ENCODE measurements at places on chromosomes 4 and X.

DNA sequence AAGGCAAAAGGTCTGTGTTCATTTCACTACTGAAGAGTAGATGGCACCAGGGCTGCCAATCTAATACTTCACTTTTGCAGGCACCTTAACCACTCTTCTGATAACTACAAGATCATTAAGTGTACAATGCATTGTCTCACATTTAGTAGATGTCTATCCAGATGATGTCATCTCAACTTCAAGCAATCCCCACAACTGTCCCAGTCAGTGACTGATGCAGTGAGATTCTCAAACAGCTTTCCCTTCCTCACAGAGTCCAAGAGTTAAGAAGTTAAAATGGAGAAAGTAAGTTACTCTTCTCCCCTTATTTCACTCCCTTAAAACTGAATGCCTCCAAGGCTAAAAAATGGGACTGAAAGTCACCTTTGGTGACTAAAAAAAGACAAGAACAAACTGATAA, 10.7 kb downstream of the AP1S2 start:
- DNase-seq, result no peak

DNA sequence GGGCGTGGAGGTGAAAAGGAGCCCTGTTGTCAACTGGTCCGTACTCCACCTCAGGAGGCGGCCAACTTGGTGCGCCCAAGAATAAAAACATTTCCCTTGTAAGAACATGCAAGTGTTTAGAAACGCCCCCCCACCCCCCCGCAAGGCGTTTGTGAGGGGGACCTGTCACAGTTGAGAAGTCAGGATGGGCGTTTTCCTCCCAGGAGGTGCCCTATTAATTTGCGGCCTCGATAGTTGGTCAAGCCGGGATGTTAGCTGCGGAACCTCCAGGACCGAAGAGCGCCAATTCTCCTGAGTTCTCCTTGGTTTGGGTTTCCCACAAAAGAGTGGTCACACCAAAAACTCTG, 651 bp upstream of the SAP30 start:
- DNase-seq, result peak; percentile 68

DNA sequence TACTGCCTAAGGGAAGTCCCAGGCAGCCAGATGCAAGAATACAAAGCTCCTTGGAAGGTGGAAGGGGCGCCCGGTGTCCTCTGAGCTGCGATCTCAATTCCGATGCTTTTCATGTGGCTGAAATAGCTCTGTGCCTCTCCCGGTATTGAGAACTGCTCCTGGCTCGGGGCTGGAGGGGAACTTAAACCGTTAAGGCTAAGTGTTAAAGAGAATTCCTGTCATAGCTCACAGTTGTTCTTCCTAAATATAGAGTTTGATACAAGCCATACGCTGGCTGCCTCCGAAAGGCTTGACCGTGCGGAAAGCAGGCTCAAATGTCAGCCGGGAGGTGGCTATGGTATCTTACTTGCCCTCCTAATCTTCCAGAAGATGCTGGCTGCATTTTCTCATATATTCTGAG, at the start of gene SMPX:
Gene SMPX, minus strand, starts transcription at position 157 of the 400 bp plus-strand sequence. CDS start 3,826 bp downstream, outside the sequence.
- DNase-seq, result no peak

GRCh38 chr4:76374798-76375197, 46.1 kb downstream of the CCDC158 start:
- no peak for DNase-seq

DNA sequence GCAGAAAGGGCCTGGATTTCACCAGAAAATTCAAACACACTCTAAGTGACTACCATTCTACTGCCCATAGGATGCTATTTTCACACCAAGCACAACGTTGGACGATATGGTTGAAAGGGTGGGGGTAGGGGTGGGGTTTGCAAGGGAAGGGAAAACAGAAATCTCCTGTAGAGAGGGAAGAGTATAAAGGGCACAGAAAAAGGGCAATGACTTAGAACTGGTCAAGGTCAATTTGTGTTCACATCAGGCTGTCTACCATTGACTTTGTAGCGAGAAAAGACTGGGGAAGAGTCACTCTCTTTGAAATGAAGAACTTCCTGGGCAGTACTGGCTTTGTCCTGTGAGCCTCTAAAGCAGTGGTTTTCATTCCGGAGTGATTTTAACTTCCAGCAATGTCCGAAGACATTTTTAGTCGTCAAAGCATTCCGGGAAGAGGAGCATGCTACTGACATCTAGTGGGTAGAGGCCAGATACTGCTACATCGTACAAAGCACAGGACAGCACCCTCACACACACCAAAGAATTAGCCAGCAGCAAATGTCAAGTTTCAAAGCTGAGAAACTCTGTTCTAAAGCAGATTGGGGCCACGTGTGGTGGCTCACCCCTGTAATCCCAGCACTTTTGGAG, 48.4 kb upstream of the SLC7A3 start:
- no peak for DNase-seq

GRCh38 chrX:131330735-131331134, 41.6 kb upstream of the IGSF1 start:
- no peak for DNase-seq

- peak; percentile 26 for DNase-seq
These were observed 7.0 kb downstream of the AMMECR1 start for GRCh38 chrX:110310896-110311295.

DNA sequence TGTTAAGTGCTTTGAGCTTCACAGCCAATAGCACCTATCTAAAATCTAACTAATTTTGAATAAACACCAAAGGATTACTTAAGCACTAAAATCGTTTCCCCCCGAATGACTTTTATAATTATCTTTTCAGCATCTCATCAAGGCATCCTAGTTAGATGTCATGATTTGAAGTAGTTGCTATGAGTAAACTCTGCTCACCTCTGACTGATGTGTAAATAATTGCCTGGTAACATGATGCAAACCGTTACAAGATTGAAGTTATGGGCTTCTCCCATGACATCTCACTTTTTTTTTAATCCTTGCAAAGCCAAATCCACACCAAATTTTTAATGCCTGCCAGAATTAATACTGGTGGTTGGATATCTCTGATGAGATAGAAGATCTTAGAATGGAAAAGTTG, 377.1 kb downstream of the PRDM5 start:
- DNase-seq, result no peak

DNA sequence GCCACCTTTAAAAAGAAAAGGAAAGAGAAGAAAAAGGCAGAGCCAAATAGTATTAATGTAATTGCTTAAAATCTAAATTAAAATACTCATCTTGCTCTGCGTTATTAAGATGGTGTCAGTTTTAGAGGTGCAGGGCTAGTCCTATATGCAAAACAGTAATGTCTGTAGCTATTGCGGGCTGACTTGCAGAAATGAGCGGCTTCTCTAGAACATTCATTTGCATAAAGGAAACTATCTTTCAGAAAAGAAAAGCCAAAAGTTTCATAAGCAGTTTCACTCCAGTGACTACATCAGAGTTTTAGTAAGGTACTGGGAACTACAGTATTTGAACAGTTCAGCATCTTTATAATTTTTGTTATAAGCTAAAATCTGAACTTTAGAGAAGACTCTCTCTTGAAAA, 6.0 kb downstream of the SMAD1 start:
- DNase-seq, result peak; percentile 26

GRCh38 chr4:169269916-169270809, 593 bp downstream of the SH3RF1 start:
- DNase-seq, result no peak

GRCh38 chr4:48333587-48333986, 7.7 kb upstream of the SLAIN2 start:
- DNase-seq, result no peak

- no peak for DNase-seq
These were observed 98.0 kb downstream of the RRAGB start for GRCh38 chrX:55815546-55815945.

DNA sequence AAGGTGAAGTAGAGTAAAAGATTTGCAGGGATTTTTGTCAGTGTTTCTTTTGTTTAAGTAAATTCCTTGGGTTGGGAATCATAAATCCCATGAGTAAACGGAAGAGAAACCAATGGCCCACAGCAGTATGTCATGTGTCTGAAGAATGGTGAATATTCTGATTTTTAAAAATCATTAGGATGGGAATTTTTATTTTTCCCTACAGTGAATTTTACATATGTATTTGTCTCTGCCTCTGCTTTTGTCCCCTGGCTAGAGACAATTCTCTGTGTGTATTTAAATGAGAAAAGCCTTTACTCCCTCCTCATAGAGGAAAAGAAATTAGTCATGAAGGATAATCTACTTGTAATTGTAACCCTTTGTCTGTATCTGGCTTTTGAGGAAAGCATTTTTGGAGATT, 152.1 kb downstream of the THOC2 start:
- DNase-seq, result no peak

DNA sequence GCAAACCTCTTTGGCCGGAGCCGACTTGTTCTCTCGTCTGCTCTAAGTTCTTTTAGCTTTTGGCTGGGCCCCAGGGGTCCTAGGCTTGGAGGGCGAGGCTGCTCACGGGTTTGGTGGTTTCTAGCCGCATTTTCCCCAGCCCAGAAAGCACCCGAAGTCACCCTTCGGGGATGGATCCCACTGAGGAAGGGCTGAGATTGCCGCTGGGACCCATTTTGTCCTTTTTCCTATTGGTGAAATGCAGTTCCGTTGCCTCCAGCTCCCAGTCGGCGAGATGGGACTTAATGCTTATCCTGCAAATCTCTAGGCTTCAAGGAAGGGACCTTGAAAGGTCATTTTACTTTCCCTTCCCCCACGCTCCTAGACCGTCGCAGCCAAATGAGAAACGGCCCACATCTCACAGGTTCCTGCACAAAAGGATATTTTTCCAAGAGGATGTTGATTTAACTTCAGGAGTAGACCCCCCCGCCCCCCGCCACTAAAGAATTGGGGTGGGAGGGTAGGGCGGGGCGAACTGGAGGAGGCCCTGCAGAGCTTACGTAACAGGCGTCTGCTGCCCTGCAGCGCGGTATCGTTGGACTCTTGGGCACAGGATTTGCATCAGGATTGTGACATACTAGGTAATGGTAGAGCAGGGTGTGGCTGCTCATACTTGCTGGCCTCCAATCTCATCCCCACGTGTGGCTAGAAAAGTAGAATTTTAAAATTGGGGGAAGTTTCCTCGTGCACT, 564 bp downstream of the PGK1 start:
- DNase-seq, result peak; percentile 13

DNA sequence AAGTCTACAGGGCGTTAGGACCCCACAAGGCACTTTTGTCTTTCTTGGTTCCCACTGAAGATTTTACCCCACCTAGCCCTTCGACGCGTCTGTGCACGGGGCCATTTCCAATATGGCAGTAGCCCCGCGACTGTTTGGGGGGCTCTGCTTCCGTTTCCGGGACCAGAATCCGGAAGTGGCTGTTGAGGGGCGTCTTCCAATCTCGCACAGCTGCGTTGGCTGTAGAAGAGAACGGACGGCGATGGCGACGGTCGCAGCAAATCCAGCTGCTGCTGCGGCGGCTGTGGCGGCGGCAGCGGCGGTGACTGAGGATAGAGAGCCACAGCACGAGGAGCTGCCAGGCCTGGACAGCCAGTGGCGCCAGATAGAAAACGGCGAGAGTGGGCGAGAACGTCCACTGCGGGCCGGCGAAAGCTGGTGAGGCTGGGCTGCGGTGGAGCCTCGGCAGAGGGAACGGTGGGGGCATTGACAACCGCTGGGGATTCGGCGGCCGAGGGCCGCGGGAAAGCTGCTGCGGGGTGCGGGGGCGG, at the start of gene USP11:
Gene USP11, plus strand, starts transcription at position 207 of the 530 bp plus-strand sequence. Its CDS starts 35 bp downstream, at position 242.
- DNase-seq, result peak; percentile 29

DNA sequence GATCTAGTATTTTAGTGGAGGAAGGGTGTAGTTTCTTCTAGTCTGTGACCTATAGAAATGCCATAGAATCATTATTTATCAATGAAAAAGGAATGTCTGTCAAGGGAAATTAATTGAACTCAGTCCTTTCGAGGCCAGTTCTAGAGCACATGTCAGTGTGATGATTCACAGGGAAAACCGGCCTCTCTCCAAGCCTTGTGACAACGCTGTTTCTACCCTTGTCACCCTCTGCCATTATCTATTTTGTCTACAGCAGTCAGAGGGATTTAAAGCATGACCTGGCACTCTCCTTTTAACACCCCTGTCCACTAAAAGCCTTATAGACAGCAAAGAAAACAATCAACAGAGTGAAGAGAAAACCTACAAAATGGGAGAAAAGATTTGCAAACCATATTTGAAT, 119.8 kb downstream of the DRD5 start:
- no peak for DNase-seq

- DNase-seq, result no peak
These were observed 92.8 kb upstream of the TMEM47 start for GRCh38 chrX:34749896-34750295.

DNA sequence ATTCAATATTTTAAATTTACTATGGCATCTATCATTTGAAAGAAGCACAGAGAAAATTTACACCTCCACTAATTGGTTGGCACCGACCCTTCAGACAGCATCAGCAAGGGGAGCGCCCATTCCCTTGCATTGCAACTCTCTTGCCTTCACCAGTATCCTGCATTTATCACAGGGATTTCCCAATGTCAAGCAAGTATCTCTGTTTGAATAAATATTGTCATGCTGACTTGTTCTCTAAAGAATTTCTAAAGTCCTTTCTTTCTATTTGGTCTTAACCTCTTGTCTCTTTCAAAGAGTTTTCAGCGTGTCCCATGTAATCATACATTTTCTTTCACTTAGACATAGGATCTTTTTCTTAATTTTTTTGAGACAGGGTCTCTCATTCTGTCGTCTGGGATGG, 10.4 kb downstream of the DCTD start:
- no peak for DNase-seq

- no peak for DNase-seq
These were observed 21.0 kb upstream of the ANAPC4 start for GRCh38 chr4:25356068-25356467.

GRCh38 chr4:184310171-184310567, 92.5 kb upstream of the ENPP6 start:
- no peak for DNase-seq

GRCh38 chrX:56368962-56369361, 136.8 kb downstream of the KLF8 start:
- DNase-seq, result no peak

- no peak for DNase-seq
These were observed 20.2 kb upstream of the GATB start for GRCh38 chr4:151781026-151781425.

DNA sequence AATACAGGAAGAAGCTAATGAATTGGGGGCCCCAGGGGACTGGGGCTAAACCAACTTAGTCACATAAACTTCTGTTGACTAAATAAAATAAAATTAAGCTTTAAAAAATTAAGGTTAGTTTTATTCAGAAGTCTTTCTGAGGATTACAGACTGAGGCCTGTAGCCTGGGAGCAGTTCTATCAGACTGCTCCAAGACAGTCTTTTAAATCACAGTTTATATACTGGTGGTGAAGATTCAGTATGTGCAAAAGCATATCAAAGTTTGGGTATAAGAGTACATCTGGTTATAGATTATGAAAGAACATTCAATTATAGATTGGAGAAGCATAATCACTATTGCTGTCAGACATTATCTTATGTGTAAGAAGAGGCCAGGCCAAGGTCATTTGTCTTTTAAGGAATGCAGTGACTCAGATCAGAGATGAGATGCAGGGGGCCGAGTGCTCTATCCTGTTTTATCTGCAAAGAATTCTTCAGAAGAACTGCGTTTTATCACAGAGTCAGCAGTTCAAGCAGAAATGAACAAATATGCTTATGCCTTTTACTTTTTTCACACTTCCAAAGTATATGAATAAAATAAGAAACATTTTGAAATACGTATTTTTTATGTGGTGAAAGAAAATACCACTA, 109.4 kb downstream of the PDHA2 start:
- DNase-seq, result no peak

GRCh38 chrX:3295731-3296130, 50.7 kb downstream of the MXRA5 start:
- DNase-seq, result no peak

Data from activated naive CD4-positive, alpha-beta T cell treated with anti-CD3 and anti-CD28 coated beads, Interleukin-2, amount 50 U/mL, for 16 hours (primary cell).